Epithelial cell of prostate (primary cell): ENCODE measurements at places on chromosomes 3 and 15.

- peak; percentile 18 for DNase-seq
Observed at GRCh38 chr15:52735231-52736089, 54.7 kb downstream of the ONECUT1 start.

DNA sequence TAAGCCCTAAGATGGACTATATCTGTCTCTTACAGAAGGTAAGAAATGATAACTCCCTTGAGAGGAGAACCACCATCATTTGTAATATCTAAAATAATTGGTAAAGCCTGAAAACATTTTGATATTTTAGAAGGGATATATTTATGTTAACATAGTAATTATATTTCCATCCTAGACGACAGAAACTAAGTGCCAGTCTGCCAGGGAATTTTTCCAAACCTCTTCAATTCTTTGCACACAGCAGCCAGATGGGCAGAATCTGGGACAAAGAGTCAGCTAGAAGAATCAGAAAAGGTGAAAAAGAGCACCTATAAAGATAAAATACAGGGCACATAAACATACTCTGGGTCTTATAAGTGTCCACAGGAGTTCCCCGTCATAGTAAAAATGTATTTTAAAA, 70.0 kb upstream of the CBLB start:
- no peak for DNase-seq

- DNase-seq, result no peak
Observed at GRCh38 chr3:40841131-40841530, 316.4 kb downstream of the ZNF621 start.

DNA sequence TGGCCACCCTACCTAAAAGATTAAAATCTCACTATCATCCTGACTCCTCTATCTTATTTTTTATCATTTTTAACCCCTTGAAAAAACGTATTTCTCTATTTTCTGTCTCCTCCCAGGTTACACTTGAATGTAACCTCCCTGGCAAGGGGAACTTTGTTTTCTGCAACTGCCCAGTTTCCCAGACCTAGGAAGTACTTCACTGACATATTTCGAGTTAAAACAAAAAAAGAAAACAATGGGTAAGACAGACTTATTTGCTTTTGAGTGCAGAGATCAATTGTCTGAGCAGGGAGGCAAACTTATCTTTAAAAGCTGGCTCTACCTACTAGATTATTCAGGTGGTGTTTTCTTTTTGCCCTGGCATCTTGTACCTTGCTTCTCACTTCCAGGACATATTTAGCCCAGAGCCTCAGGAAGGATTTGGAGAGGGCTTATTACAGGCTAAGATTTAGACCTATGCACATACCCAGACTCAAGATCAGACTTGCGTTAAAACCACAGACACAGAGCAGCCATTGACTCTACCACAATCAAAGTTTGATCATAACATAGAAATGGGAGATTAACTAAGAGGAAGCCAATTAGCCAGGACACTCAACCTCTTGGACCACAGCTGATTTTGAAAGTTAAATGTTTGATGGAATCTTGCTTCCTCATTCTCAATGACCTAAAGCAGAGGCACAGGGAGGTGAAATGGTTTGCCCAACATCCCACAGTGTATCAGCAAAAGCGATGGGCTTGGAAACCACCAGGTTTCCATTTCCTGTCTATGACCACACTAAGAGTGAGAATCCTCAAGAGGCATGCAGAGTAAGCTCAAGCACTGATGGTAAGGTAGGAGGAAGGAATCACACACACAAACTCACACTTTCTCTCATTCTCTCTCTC, 169.5 kb upstream of the THBS1 start:
- DNase-seq, result peak; percentile 52

- DNase-seq, result no peak
Observed at GRCh38 chr15:60844511-60845174, 365.7 kb upstream of the ICE2 start.

DNA sequence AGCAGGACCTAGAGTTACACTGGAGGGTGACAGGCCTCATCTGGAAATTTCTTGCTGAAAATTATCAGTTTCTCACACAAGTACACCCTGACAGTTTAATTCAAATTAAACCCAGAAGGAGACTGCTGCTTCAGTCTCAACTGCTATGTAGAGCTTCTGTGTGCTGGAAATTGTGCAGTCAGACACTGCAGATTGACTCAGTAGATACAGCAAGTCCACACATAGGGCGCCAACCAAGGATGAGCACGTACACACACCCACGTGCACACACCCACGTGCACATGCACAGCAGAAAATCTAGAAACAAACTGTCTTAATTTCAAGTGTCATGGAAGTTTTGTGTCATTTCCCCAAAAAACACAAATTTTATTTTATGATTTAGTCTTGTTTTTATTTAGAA, 192.9 kb downstream of the PDE8A start:
- no peak for DNase-seq

DNA sequence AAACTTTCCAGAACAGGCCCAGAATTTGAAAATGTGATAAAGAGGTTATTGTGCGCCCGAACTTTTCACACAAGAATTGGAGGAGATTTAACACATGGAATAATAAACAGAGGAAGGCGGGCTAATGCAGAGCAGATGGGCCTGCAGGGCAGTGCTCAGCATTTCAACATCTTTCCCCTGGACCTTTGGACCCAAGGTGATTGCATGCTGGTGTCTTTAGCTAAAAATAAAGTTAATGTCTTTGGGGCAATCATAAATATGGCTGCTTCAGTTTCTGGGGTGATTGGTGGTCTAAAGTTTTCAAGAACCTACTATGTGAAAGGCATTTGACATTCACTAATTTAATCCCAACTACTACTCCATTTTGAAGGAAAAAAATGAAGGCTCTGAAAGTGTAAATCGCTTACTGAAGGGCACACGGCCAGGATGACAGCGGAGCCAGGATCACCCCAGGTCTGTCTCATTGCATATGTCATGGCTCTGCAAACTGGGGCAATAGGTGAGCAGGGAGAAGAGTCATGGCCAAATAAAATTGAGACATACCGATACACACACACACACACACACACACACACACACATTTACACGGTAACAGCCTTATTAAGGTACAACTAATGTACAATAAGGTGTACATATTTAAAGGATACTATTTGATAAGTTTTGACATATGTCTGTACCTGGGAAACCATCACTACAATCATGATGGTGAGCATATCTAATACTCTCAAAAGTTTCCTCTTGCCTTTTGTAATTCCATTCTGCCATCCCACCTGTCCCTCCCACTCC, 243.1 kb upstream of the LRRFIP2 start:
- DNase-seq, result no peak

- no peak for DNase-seq
Observed at GRCh38 chr3:129315223-129315997, 36.7 kb downstream of the HMCES start.

GRCh38 chr3:45907769-45908705, 21.7 kb downstream of the CCR9 start:
- DNase-seq, result no peak

DNA sequence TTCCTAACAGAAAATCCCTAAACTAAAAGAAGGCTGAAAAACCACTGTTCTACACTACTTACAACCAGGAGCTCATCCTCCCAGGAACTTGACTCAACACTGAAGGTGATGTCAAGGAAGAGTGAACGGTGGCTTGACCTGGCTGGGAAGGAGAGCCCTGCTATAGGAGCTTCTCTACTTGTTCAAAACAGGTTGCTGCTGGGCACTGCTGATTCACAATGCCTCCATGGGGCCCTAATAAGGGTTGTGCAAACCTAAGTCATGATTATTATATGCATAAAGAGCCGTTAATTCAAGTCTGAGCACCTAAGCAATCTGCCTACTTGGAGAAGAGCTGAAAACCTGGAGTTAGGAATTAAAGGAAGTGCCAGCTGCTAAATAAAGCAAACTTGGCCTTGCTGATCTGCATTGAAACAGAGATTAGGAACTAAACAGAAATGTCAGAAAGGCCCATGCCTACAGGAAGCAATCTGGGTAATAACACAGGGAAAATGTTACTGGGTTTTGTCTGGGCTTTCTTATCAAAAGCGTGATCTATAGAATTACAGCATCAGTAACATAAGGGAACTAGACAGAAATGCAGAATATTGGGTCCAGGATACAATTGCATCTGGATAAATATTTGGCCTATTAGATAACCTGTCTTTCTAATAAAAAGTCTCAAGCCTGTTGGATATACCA, 243.2 kb downstream of the NEK10 start:
- no peak for DNase-seq

DNA sequence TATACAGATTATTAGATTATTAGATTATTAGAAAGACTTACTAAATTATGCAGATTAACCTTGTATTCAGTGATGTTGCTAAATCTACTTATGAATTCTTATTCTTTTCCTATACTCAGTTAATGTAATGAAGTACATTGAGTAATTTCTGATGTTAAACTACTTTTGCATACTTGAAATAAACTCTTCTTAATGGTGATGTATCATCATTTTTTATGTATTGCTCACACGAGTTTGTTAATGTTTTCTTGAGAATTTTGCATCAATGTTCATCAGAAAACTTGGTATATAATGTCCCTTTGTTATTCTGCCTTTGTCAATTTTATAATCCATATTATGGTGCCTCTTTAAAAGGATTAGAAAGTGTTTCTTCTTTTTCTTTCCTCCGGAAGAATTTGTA, 163.2 kb upstream of the COL8A1 start:
- no peak for DNase-seq

GRCh38 chr15:89963301-89964231, 37.6 kb upstream of the ZNF710 start:
- DNase-seq, result no peak
